ENCODE measurements at places on chromosomes 3 and 15.
A peak's percentile ranks its signal among the peaks of the same experiment; 100 is the strongest.

DNA sequence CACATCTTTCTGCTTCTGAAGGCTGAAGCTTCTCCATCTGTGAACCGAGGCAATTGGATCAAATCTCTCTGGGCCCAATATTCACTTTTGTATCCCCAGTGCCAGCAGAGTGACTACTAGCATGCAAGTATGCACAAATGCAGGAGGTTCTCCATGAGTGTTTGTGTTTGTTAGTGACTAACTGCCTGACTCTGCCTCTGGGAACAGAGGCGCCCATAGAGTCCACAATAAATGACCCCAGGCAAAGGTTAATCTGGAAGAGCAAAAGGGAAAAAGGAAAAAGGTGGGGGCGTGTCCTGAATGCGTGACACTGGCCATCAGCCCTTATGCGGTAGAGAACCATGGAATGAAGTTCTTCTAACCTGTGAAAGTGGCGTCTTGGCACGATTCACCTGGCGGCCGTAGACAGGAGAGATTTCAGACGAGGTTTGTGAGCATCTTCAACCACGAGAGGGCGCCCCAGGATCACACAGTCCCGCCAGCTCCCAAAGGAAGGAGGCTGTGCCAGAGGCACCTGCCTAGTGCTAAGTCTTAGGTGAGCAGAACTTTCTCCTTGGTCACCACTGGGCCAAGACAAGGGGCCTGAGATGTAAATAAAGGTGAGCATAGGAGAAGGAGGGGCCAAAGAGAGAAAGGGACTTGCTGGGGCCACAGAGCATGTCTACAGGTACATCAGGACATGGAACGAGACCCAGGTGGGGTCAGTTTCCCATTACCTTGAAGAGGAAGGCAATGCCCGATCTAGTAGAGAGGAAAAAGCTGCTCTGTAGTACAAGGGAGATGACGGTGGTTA is 44.2 kb downstream of the RBPMS2 start:
- peak; percentile 92 for DNase-seq

GRCh38 chr15:68616397-68616796 is 37.6 kb downstream of the CORO2B start:
- DNase-seq: no peak

- no peak for DNase-seq
Measured at GRCh38 chr3:104190681-104191080, 1176.0 kb upstream of the ALCAM start.

DNA sequence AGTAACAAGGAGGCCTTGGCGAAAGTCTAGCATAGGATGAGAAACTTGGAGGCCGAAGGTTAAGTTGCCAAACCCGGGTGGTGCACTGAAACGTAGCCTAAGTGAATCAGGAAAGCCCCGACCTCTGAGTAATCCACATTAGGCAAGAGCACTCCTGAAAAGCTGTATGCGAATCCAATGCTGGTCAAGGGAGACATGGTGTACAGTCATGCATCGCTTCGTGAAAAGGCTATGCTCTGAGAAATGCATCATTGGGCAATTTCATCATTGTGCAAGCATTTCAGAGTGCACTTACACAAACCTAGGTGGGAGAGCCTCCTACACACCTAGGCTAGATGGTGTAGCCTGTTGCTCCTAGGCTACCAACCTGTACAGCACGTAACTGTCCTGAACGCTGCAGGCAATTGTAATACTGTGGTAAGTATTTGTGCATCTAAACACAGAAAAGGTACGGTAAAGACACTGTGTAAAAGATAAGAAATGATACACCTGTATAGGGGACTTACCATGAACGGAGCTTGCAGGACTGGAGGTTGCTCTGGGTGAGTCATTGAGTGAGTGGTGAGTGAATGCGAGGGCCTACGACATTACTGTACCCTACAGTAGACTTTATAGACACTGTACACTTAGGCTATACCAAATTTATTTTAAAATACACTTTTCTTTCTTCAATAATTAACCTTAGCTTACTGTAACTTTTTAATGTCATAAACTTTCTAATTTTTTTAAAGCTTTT is 222.5 kb downstream of the SHQ1 start:
- DNase-seq: no peak

DNA sequence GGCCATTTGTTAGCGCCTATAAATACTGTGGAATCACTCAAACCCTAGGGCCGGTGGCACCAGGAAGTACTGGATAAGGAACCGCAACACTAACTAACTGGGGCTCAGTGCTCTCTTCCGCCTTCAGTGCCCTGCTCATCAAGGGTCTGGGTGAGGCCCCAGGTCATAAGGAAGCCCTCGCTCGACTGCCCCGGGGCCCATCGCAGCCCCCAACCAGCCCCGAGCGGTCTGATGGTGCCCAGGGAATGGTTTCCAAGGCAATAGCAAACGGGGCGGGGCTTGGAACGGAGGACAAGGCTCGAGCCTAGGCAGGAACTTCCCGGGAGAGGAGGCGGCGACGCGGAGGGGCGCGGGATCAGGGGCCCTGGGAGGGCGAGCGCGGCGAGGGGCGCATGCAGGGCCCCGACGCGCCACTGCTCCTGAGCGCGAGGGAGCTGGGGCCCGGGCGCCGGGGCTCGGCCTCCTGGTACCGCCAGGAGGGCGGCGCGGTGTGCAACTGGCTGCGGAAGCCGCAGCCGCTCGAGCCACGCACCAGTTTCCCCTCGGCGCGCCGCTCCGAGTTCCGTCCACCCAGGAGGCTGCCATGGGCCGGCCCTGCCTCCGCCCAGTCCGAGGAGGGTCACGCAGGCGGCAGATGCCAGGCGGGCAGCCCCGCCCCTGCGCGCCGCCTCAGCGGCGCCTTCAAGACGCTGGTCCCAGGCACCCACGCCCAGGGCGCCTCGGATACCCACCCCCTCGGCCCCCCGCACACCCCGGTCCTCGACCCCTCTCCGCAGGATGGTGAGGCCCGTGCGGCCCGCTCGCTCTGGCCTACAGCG is at the start of gene TTLL3:
Gene TTLL3, plus strand, starts transcription at position 648 of the 818 bp plus-strand sequence. CDS start 400 bp downstream, outside the sequence.
- peak; percentile 37 for DNase-seq

GRCh38 chr3:122362026-122362425 is 21.0 kb downstream of the MIX23 start:
- DNase-seq: no peak

- no peak for DNase-seq
Measured at GRCh38 chr3:62950210-62950609, 75.0 kb upstream of the CADPS start.

GRCh38 chr3:37125195-37126073 is 48.9 kb downstream of the LRRFIP2 start:
- DNase-seq: no peak

GRCh38 chr3:4977853-4978203 is 1.4 kb upstream of the BHLHE40 start:
- DNase-seq: peak; percentile 44

DNA sequence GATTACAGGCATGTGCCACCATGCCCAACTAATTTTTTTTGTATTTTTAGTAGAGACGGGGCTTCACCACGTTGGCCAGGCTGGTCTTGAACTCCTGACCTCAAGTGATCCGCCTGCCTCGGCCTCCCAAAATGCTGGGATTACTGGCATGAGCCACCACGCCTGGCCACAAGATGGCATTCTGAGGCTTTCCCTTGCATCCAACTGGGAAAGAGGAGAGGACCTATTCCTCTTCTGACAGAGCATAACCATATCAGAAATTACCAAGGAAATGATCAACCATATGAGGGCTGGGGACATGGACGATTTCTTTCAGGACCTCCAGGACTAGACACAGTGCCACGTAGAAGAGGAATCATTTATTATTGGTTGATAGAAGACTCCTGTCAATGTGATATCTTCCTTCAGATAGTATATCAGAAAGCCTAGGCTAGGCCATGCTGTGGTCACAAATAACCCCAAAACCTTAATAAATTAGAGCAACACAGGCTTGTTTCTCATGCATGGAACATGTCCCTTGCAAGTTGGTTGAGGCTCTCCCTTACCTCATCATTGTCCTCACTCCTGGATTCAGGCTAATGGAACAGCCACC is 372.3 kb upstream of the IL12A start:
- no peak for DNase-seq

- DNase-seq: no peak
Measured at GRCh38 chr15:66948294-66948693, 117.1 kb upstream of the SMAD3 start.

- no peak for DNase-seq
Measured at GRCh38 chr3:102536456-102536855, 101.6 kb downstream of the ZPLD1 start.

DNA sequence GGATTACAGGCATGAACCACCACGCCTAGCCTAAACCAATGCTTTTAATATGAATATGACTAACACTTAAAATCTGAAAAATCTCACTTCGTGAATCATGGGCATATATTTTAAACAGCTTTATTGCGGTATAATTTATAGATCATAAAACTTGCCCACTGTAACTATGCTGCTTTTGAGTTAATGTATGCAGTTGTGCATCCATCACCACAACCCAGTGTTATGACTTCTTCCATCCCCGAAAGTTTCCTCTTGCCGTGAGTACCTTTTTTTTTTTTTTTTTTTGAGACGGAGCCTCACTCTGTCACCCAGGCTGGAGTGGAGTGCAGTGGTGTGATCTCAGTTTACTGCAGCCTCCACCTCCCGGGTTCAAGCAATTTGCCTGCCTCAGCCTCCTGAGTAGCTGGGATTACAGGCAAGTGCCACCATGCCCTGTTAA is 7.1 kb downstream of the KAT2B start:
- DNase-seq: no peak

DNA sequence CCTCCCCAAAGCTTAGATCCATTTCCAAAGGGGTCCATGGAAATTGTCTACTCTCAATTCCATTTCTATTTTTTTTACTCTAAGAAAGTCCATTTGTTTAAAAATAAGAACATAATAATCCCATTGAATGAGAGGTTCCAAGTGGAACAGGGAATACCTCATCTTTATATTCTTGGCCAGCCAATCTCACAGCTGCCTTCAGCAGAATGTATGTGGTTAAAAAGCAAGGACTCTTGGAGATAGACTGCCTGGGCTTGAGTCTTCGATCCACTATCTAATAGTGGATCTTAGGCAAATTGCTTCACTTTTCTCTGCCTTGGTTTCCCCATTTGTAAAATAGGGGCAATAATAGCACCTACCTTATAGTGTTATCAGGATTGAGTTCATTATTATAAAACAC is 24.5 kb upstream of the CAPN7 start:
- DNase-seq: no peak

GRCh38 chr3:74756674-74757073 is 142.2 kb upstream of the CNTN3 start:
- DNase-seq: no peak

- no peak for DNase-seq
Measured at GRCh38 chr3:172145031-172145686, 105.8 kb downstream of the FNDC3B start.

DNA sequence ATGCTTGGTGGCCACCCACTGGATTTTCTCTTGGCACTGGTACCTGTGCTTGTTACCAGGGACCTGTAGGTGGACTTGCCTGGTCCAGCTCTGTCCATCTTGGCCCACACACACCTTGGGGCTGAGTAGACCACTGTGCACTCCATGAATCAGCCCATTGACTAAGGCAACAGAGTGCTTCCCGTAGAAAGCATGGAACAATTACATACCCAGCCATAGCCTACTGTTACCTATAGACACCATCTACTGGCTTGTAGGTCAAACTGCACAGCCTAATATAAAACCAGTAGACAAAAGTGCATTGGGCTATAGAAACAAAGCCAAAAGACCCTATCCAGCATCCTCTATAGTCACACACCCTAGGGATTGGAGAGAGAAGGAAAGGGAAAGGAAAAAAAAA is 378.9 kb downstream of the OTOL1 start:
- DNase-seq: no peak

- DNase-seq: peak; percentile 79
Measured at GRCh38 chr3:119293871-119294695, at the start of gene ARHGAP31. Gene ARHGAP31, plus strand, starts transcription at chr3:119294383. Its CDS starts 522 bp downstream, at chr3:119294905.

DNA sequence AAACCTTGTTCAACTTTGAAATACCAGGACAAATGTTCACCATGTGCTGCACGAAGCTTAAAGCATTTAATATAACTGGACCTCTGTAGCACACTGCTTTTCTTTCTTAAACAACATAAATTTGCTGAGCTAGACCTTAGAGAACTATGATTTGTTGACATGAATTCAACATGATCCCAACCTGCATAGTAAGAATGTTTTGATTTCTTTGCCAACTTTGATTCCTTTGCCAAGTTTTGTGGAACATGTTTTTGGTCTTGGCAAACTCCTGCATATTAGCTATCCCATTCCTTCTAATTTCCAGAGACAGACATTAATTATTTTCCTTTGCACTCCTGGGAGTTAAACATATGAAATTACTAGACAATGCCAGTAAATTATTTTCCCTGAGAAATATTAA is 197.2 kb upstream of the RBMS3 start:
- DNase-seq: no peak

DNA sequence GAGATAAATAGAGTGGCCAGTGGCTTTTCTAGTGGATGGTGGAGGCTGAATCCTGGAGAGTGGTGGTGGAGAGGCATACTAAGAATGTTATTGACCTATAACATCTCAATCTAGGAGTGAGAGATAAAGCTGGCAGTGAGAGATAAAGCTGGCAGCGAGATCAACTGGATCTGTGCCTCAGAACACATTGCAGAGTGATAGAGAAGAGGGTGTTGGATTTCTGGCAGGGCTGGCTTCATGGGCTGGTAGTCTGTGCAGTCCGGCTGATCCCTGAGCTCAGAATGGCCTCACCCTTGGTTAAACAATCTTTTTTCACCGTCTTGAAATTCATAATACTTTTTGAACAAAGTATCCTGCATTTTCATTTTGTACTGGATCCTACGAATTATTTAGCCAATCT is 221.2 kb downstream of the NLGN1 start:
- no peak for DNase-seq

- no peak for DNase-seq
Measured at GRCh38 chr3:3392946-3393345, 213.5 kb upstream of the CRBN start.

- DNase-seq: no peak
Measured at GRCh38 chr15:99085413-99086326, 19.2 kb upstream of the SYNM start.

- no peak for DNase-seq
Measured at GRCh38 chr3:66980791-66981190, 17.3 kb upstream of the KBTBD8 start.

DNA sequence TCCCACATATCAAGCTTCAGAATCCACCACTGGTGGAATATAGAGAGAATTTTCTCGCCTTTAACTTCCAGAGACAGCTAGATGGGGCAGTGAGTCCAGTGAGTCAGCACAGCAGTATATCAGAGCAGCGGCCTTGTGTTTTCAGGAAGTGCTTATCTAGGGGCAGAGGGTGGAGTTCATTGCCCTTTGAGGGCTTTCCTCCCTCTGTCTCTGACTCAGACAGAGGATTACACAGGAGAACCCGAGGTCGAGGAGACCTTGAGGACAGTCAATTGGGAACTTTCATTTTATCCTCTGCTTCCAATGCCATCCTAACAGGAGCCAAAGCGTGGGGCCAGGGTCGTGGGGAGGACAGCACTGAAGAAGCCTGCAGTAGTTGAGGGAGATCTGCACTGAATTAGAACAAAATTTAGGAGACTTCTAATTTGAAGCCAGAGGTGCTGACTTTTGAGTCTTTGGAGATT is 109.6 kb upstream of the UMPS start:
- DNase-seq: peak; percentile 18

- no peak for DNase-seq
Measured at GRCh38 chr3:148147903-148148302, 549.8 kb upstream of the AGTR1 start.
